ENCODE measurements at places on chromosomes 4 and X.

GRCh38 chr4:101141855-101142254 is 205.5 kb downstream of the PPP3CA start:
- DNase-seq = no peak
- no peak overlapping the region for H3K4me3 ChIP-seq
- no peak overlapping the region for H3K27ac ChIP-seq
- peaks cover 5% of the 10 kb centered on the region for H3K4me1 ChIP-seq

- no peak for DNase-seq
- no peak overlapping the region for H3K4me3 ChIP-seq
- H3K36me3 ChIP-seq = no peaks in the 10 kb centered on the region
Measured at GRCh38 chr4:88757776-88758175, 60.1 kb upstream of the NAP1L5 start.

- H3K4me1 ChIP-seq = no peaks in the 10 kb centered on the region
- H3K27ac ChIP-seq = no peak overlapping the region
- H3K4me3 ChIP-seq = no peak overlapping the region
- DNase-seq = no peak
Measured at GRCh38 chr4:145083891-145084605, 13.9 kb downstream of the ANAPC10 start.

GRCh38 chrX:136147315-136147901 is at the start of gene FHL1:
FHL1 (plus strand) TSS chrX:136147533.
- H3K27ac ChIP-seq = peak within 1 kb of the TSS; percentile 98
- H3K36me3 ChIP-seq = no peaks in the 10 kb centered on the region
- no peaks in the 10 kb centered on the region for H3K4me1 ChIP-seq
- DNase-seq = peak; percentile 75

DNA sequence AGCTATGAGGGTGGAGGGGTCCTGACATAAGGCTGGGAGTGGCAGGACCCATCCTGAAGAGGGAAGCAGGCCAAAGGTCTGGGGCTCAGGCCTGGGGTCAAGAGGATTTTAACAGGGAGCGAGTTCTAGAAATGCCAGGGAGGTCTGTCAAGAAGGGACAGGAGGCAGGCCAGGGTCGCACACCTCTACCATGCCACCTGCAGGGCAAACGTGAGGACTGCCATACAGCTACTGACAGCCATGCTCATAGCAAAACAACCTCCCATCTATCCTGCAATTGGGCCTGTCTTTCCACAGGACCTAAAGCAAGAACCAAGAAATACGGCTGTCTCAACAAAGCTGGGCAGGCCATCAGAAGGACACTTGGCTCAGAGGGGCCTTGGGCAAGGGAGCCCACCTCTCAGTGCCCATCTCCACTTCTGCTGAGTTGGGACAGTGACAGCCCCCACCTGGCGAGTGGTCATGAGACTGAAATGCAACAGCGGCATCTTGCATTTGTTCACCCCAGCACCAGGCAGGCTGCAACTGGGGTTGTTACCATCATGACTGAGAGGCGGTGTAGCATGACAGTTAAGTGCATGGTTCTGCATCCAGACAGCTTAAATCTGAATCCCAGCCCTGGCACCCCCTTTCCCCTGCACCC is 92.7 kb downstream of the WFS1 start:
- no peak overlapping the region for H3K4me3 ChIP-seq
- no peaks in the 10 kb centered on the region for H3K4me1 ChIP-seq
- DNase-seq = no peak
- no peaks in the 10 kb centered on the region for H3K27me3 ChIP-seq

DNA sequence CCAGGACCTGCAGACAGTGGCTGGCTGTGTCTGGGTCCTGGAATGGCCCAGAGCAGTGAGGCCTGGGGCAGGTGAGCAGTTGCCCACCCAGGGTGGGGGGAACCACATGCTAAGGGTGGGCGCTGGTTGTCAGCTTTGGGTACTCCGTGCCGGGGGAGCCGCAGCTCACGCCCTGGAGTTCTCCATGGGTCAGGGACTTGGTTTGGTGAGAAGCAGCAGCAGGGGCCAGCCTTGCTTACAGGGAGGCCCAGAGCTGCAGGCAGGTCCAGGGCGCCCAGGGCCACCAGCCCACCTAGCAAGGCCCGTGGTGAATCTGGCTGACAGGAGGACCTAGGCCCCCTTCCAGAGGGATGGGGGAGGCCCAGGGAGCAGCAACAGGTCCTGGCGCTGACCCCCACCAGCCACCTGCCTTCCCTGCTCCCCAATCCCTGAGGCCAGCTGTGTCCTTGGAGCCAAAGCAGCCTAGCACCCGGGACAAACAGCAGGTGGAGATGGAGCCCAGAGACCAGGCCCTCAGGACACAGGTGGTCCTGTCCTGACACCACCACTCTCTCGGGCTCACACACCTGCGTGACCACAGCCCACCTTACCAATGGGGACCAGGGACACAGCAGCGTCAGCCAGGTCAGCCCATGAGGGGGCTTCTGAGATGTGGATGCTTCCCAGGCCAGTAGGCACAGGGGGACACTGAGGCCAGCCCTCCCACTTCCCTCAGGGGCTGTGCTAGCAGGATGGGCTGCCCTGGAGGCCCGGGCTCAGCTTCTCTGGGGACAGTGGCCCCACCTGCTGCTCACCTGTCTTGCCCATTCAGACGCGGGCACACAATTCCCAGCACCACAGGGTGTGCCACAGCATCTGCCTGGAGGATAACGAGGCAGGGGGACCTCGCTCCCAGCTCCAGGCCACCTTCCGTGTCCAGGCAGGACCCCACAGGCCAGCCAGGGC is 3.5 kb downstream of the MXD4 start:
- no peak overlapping the region for H3K27ac ChIP-seq
- H3K4me1 ChIP-seq = peaks cover 74% of the 10 kb centered on the region
- H3K27me3 ChIP-seq = no peaks in the 10 kb centered on the region

DNA sequence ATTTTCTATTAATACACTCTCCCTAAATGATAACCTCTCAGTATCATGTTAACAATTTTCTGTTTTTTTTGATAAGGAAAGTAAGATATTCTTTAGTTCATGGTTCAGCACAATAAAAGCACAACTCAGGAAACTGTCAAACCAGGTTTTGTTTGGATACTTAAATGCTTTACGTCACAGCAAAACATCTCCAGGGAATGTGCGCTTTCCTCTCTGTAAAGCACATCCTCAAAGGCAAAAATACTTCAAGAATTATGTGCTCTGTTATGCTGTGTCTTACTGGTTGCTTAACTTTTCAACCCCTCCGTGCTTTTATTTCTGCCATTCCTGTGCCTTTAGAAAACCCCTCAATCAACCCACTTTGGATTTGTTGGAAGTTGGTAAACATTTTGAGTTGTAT is 27.8 kb downstream of the SNX25 start:
- DNase-seq = no peak
- no peak overlapping the region for H3K27ac ChIP-seq
- peaks cover 12% of the 10 kb centered on the region for H3K4me1 ChIP-seq

DNA sequence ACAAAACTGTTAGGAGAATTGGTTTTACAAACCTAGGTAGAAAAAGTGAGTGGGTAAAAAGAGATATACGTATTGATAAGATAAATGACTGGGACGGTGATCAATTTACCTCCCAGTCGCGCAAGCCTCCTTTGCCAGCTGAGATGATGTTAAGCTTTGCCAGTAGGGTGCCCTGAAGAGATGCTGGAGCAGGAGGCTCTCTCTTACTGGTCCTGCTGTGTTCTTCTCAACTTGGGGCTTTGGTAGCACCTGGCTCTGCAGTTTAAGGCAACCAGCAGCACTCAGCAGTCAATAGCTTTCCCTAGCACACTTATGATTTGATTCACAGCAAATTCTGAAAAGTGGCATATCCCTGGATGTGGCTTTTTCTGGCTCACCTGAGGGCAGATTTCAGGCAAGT is 1461.7 kb downstream of the ADGRL3 start:
- H3K27ac ChIP-seq = no peak overlapping the region
- DNase-seq = no peak

- peaks cover 29% of the 10 kb centered on the region for H3K36me3 ChIP-seq
- no peak for DNase-seq
- peaks cover 11% of the 10 kb centered on the region for H3K4me1 ChIP-seq
- no peak overlapping the region for H3K4me3 ChIP-seq
- H3K27ac ChIP-seq = no peak overlapping the region
Measured at GRCh38 chr4:3241898-3242524, 6.9 kb upstream of the MSANTD1 start.

- H3K27ac ChIP-seq = peak overlapping the region; percentile 70
- peaks cover 11% of the 10 kb centered on the region for H3K4me1 ChIP-seq
- DNase-seq = no peak
Measured at GRCh38 chr4:169098054-169098497, 88.0 kb upstream of the CBR4 start.

DNA sequence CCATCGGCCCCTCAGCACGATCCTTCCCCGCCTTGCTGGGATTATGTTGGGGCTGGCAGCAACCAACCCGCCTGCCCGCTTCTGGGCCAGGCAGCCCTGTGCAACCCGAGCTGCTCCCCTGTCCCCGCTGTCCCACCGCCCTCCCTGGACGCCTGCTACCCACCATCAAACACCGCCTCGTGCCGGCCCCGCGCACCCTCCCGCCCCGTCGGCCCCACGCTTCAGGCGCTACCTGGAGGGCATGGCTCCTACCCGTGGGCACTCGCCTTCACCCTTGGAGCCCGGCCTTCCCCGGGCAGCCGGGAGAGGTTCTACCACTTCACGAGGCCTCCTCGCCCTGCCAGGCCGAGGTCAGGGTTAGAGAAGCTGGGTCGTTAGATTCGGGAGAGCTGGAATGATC is 37.0 kb downstream of the TKTL1 start:
- H3K4me1 ChIP-seq = no peaks in the 10 kb centered on the region
- no peaks in the 10 kb centered on the region for H3K27me3 ChIP-seq
- H3K4me3 ChIP-seq = no peak overlapping the region
- DNase-seq = no peak
- no peaks in the 10 kb centered on the region for H3K36me3 ChIP-seq

GRCh38 chrX:46791927-46792809 is 33.2 kb upstream of the SLC9A7 start:
- H3K36me3 ChIP-seq = no peaks in the 10 kb centered on the region
- no peaks in the 10 kb centered on the region for H3K4me1 ChIP-seq
- no peak overlapping the region for H3K27ac ChIP-seq
- H3K4me3 ChIP-seq = no peak overlapping the region

DNA sequence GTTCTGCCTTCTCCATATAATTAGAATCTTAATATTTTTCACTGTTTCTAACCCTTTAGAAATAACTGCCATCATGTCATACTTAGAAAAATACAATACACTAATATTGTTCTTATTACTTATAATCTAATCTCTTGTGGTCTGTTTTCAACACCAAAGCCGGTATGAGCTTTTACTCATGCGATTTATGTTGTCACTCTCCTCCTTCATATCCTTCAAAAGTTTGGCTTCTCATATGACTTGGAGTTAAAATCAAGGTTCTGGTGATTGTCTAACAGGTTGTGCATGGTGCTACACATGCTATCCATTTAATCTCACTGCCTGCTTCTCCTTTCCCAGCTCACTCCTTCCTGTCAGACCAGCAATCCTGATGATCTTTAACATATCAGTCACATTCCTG is 1392.9 kb downstream of the ARAP2 start:
- no peak overlapping the region for H3K4me3 ChIP-seq
- H3K4me1 ChIP-seq = no peaks in the 10 kb centered on the region
- no peak for DNase-seq
- H3K36me3 ChIP-seq = no peaks in the 10 kb centered on the region
- no peak overlapping the region for H3K27ac ChIP-seq

- H3K27me3 ChIP-seq = no peaks in the 10 kb centered on the region
- DNase-seq = peak; percentile 80
- no peak overlapping the region for H3K4me3 ChIP-seq
- no peak overlapping the region for H3K27ac ChIP-seq
Measured at GRCh38 chr4:602559-602942, 22.8 kb upstream of the PDE6B start.

GRCh38 chr4:143364063-143364462 is 27.4 kb downstream of the GAB1 start:
- no peak overlapping the region for H3K4me3 ChIP-seq
- peaks cover 5% of the 10 kb centered on the region for H3K4me1 ChIP-seq
- no peak for DNase-seq
- no peaks in the 10 kb centered on the region for H3K27me3 ChIP-seq
- no peaks in the 10 kb centered on the region for H3K36me3 ChIP-seq

DNA sequence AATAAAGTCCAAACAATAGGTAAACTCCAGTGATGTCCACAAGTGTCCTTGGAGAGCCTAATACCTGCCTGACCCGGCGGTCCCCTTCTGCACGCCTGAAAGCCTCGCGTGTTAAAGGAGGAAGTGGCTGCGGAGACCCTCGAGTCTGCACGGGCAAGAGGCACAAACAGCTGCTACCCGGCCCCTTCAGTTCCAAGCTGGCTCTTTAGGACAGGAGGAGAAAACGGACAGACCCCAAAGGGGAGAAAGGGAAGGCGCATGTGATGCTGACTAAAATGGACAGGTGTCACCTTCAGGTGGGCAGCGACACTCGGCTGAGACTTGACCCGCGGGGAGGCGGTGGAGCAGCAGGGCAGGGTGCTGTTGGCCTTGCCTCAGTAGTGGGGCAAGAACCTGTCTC is 102.7 kb upstream of the TENM3 start:
- H3K27me3 ChIP-seq = no peaks in the 10 kb centered on the region
- no peaks in the 10 kb centered on the region for H3K36me3 ChIP-seq
- DNase-seq = no peak
- H3K27ac ChIP-seq = no peak overlapping the region
- H3K4me1 ChIP-seq = no peaks in the 10 kb centered on the region

- no peak for DNase-seq
- no peaks in the 10 kb centered on the region for H3K4me1 ChIP-seq
- no peaks in the 10 kb centered on the region for H3K27me3 ChIP-seq
- no peak overlapping the region for H3K4me3 ChIP-seq
- no peaks in the 10 kb centered on the region for H3K36me3 ChIP-seq
- H3K27ac ChIP-seq = no peak overlapping the region
Measured at GRCh38 chrX:45134315-45134731, 66.4 kb downstream of the DIPK2B start.

- H3K4me1 ChIP-seq = no peaks in the 10 kb centered on the region
- no peaks in the 10 kb centered on the region for H3K36me3 ChIP-seq
- no peak overlapping the region for H3K27ac ChIP-seq
- H3K4me3 ChIP-seq = no peak overlapping the region
- H3K27me3 ChIP-seq = no peaks in the 10 kb centered on the region
Measured at GRCh38 chr4:181272422-181272821, 970.8 kb upstream of the TENM3 start.

DNA sequence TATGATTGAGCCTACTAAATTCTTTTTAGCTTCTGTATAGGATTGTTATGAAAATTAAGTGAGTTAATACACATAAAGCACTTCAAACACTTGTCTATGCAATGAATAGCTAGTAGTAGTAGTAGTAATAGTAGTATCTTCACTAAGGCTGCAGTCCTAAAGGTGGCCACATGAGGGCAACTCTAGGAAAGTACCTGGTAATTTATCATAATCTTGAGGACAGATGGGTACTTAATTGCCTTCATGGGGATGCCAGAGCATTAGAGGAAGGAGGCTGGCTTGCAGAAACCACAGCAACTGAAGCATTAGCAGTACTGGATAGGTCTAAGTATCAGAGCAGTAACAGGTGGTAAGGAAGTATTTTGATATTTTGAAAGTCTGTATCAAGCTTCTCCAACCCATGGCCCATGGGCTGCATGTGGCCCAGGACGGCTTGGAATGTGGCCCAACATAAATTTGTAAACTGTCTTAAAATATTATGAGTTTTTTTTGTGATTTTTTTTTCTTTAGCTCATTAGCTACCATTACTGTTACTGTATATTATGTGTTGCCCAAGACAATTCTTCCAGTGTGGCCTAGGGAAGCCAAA is 17.3 kb downstream of the NIPAL1 start:
- H3K36me3 ChIP-seq = no peaks in the 10 kb centered on the region
- no peaks in the 10 kb centered on the region for H3K27me3 ChIP-seq
- H3K4me3 ChIP-seq = no peak overlapping the region
